NK-92 treated with Interleukin-12 subunit alpha and Interleukin-12 subunit beta, amount 100 ng/mL, for 24 hours (cell line): ENCODE measurements at places on chromosomes 6 and 20.

DNA sequence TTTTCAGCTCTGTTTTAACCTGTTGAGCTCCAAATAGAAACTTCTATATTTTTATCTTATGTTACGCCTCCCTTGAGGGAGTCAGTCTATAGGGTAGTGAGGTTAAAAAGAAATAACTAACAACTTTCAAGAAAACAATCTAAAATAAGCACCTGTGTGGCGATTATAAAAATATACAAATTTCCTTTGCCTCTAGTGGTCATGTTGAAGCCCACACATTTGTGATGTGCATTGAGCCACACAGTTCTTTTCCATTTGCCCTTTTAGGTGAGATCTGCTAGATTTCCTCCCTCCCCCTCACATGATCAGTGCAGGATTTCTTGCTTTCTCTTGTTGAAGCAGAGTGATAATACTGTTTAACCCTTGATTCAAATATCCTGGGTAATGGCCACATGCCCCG, 84.2 kb downstream of the MYB start:
- DNase-seq, result no peak

GRCh38 chr20:44342248-44342647, 5.4 kb downstream of the R3HDML start:
- no peak for DNase-seq

DNA sequence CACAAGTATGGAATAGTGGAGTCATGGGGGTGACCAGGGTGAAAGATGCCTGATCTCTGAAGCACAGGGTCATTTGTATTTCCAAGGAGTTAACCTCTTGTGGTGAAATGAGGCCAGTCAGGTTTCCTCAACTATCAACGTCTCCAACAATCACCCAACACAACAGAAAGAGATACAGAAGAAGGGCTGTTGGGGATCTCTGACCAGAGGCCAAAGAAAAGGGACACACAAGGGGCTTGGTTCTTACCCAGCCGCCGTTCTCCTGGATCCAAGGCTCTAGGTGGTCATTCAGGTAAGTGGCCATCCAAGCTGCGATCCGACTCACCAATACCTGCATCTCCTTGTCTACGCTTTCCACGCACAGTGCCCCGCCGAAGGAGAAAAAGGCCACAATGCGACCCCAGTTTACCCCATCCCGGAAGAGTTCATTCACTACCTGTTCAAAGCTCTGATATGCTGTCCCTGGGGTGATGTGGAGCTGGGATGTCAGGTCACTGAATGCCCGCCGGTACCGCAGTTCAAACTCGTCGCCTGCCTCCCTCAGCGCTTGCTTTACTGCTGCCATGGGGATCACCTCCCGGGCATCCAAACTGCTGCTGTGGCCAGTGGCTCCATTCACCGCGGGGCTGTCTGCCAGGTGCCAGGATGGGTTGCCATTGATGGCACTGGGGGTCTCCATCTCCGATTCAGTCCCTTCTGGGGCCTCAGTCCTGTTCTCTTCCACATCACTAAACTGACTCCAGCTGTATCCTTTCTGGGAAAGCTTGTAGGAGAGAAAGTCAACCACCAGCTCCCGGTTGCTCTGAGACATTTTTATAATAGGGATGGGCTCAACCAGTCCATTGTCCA, 1.0 kb downstream of the BCL2L1 start:
- DNase-seq, result peak; percentile 21

GRCh38 chr6:57435475-57436160, 118.2 kb downstream of the PRIM2 start:
- DNase-seq, result no peak

GRCh38 chr6:118165500-118165899, 258.4 kb downstream of the SLC35F1 start:
- no peak for DNase-seq
